GM23248 (cell line): ENCODE measurements at places on chromosomes 2 and 18. TPM values are rescaled to one million over a fixed set of nuclear protein-coding genes. Genes with fewer than 3 reads are reported as not detected.

The MERTK gene
- polyA plus RNA-seq: not detected in 2 replicates

The LIPG gene
- 0.11 and 0.38 TPM in 2 replicates for polyA plus RNA-seq

The LRPPRC gene
- polyA plus RNA-seq: 23.3 and 27.7 TPM in 2 replicates

The BCL11A gene
- 8.9 and 9.6 TPM in 2 replicates for polyA plus RNA-seq

- peak; percentile 78 for DNase-seq
Observed at GRCh38 chr18:46152808-46153617, 48.8 kb downstream of the HAUS1 start.

GRCh38 chr2:201835066-201835465 lies 28.7 kb downstream of the CDK15 start:
- no peak for DNase-seq

- DNase-seq: no peak
Observed at GRCh38 chr2:128602699-128603101, 284.0 kb upstream of the HS6ST1 start.

GRCh38 chr2:146209842-146210275 lies 1635.0 kb upstream of the ACVR2A start:
- DNase-seq: no peak

- no peak for DNase-seq
Observed at GRCh38 chr2:120177001-120177621, 46.1 kb downstream of the TMEM185B start.

- DNase-seq: no peak
Observed at GRCh38 chr18:67074309-67074708, 442.2 kb downstream of the DSEL start.
